ENCODE measurements at places on chromosomes 2 and 18. TPM values are rescaled to one million over a fixed set of nuclear protein-coding genes. Genes with fewer than 3 reads are reported as not detected.

The DLGAP1 gene
- total RNA-seq, result 0.28 TPM

DNA sequence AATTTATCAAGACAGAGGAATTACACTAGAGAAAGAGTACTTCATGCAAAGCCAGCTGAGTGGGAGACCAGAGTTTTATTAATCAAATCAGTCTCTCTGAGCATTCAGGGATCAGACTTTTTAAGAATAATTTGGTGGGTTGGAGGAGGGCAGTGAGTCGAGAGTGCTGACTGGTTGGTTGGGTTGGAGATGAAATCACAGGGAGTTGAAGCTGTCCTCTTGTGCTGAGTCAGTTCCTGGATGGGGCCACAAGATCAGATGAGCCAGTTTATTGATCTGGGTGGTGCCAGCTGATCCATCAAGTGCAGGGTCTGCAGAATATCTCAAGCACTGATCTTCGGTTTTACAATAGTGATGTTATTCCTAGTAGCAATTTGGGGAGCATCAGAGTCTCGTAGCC lies 21.4 kb upstream of the PDCL3 start:
- ATAC-seq, result no peak

- peak; percentile 93 for ATAC-seq
Measured at GRCh38 chr2:45823723-45824206, 172.3 kb downstream of the PRKCE start.

DNA sequence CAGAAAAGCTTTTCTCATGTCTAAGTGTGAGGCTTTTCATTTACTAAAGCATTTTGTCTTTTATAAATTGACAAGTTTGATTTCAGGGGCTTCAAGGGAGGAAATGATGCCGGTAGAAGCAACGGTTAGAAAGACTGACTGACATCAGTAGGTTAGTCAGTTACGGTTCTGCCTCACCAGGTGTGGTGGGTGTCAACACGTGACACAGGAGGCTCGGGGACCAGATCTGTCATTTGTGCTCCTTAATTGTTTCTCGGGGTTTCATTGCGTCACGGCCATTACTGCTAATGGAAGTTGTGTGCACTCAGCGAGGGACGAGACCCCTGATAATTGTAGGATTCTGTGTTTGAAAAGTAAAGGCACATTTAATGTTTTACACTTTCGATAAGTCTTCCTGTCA lies 18.9 kb upstream of the PTPRM start:
- no peak for ATAC-seq

GRCh38 chr18:8037296-8037695 lies 470.2 kb downstream of the PTPRM start:
- ATAC-seq, result no peak

All from esophagus mucosa (tissue), 1 donor.